Activated T-helper 17 cell treated with anti-CD3 and anti-CD28 coated beads, Interleukin-2, amount 50 U/mL, for 72 hours (primary cell): ENCODE measurements at places on chromosomes 12 and 14. TPM values are rescaled to one million over a fixed set of nuclear protein-coding genes. Genes with fewer than 3 reads are reported as not detected.

The PROX2 gene
- 0.71 TPM for total RNA-seq

The DTX1 gene
- total RNA-seq: 17.4 TPM

The KRT6A gene
- not detected for total RNA-seq

The APAF1 gene
- 36.4 TPM for total RNA-seq
